ENCODE measurements at places on chromosomes 11 and 22. TPM values are rescaled to one million over a fixed set of nuclear protein-coding genes. Genes with fewer than 3 reads are reported as not detected.

Gene GDPD4
- total RNA-seq, result not detected

Gene TENM4
- total RNA-seq, result 9.4 TPM

Gene NFAM1
- total RNA-seq, result not detected

Gene MYOD1
- not detected for total RNA-seq

Gene MUC2
- not detected for total RNA-seq

Gene TUBA8
- not detected for total RNA-seq

Gene RIN1
- 71.5 TPM for total RNA-seq

Gene APIP
- total RNA-seq, result 29.4 TPM

Gene OVCH2
- not detected for total RNA-seq

Gene OR8B8
- not detected for total RNA-seq

Gene OR52H1
- total RNA-seq, result not detected

Gene RASL10A
- total RNA-seq, result not detected

Gene MOV10L1
- not detected for total RNA-seq

Gene ZP1
- total RNA-seq, result not detected

Gene CEP164
- 21.2 TPM for total RNA-seq

Gene OVOL1
- total RNA-seq, result 0.91 TPM

Gene UPB1
- total RNA-seq, result not detected

Gene OR2AT4
- not detected for total RNA-seq

Gene KRTAP5-2
- total RNA-seq, result not detected

Gene DDX6
- 44.3 TPM for total RNA-seq

Gene NRXN2
- total RNA-seq, result 0.04 TPM

Gene RASGRP2
- total RNA-seq, result not detected

Gene BACE1-AS
- 3.3 TPM for total RNA-seq

Gene YWHAH
- total RNA-seq, result 130 TPM

Gene GSTT2B
- total RNA-seq, result 6.5 TPM

Gene FOLR1
- total RNA-seq, result not detected

Gene PTPRJ
- total RNA-seq, result 4.9 TPM

Gene MB
- not detected for total RNA-seq

Gene CCDC81
- not detected for total RNA-seq

Gene C11orf86
- not detected for total RNA-seq

Gene SCN4B
- 7.8 TPM for total RNA-seq

Gene SCGB1A1
- not detected for total RNA-seq

Gene SCO2
- 2.9 TPM for total RNA-seq

Gene DCDC1
- total RNA-seq, result not detected

Gene SMIM35
- total RNA-seq, result not detected

Gene TBC1D10A
- total RNA-seq, result 25.8 TPM

Gene GRIK4
- not detected for total RNA-seq

Gene DNAJB7
- total RNA-seq, result not detected

Gene APOL1
- total RNA-seq, result not detected

Gene UPK2
- 0.30 TPM for total RNA-seq

All from hair follicular keratinocyte (primary cell).